ENCODE measurements at places on chromosomes 2 and 18.

DNA sequence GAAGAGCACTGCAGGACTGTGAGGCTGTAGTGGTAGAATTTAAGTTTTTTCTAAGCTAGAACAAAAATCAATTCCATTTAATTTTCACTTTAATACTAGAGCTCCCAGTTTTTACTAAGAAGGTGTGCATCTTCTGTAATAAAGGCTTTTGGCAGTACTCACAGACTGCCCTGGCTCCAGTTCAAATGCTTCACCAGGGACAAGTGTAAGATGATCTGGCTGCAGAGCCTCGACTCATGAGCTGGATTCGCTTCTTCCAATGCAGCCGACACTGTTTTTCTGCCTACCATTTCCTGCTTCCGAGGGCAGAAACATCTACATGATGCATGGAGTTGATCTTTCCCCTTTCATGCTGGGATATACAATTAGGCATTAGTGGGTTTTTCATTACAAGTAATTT is 87.0 kb downstream of the FARSB start:
- DNase-seq: no peak

GRCh38 chr2:178280244-178280852 is 86.0 kb downstream of the OSBPL6 start:
- DNase-seq: peak; percentile 75

DNA sequence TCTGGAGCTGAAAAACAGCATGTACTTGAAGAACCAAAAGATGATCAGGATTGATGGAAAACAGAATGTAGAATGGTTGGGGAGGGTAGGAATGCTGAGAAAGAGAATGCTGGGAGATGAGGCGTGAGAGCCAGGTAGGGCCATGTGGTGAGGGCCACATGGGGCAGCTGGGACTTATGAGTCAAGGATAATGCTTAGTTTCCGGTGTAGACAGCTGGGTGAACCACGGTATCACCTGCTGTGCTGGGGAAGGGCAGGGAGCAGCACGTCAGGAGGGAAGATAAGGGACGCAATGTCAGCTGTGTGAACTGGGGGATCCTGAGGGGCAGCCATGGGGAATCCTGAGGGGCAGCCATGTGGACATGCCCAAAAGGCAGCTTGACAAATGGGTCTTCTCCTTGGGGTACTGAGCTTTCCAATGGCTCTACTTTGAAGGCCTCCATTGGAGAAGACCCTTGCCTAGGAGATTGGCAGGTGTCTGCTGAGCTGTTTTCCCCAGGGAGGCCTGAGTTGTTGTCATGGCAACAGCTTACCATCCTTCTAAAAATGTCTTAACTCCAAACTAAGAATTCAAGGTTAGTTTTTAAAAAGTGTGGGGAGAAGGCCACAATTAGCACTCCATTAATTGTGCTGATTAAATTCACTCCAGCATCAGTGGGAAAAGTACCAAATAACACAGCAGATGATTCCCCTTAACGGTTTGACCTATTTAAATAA is 51.1 kb downstream of the MTHFD2 start:
- DNase-seq: no peak

DNA sequence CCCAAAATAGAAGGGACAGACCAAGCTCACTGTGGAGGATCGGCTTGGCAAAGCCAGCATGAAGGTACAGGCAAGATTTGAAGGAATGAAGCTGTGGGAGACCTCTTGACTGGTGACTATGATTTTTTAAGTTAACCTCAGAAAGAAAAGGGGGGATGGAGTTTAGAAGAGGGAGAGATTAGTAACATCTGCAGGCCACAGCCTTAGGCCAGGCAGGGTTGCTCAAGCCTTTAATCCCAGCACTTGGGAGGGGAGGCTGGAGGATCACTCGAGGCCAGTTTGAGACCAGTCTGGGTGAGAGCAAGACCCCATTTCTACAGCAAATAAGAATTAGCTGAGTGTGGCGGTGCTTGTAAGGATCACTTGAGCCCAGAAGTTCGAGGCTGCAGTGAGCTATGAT is 46.6 kb downstream of the ZNF532 start:
- DNase-seq: peak; percentile 22

DNA sequence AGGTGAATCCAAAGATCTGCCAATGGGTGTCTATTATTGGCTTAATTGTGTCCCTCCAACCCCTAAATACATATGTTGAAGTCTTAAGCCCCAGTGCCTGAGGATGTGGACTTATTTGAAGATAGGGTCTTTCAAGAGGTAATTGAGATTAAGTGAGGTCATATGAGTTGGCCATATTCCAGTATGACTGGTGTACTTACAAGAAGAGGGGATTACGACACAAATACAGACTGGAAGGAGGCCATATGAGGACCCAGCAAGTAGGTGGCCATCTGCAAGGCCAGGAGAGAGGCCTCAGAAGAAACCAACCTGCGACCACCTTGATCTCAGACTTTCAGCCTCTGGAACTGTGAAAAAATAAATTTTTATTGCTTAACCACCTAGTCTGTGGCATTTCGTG is 121.1 kb upstream of the FN1 start:
- DNase-seq: peak; percentile 4
